RPMI7951 (cell line): ENCODE measurements at places on chromosomes 1 and 21. TPM values are rescaled to one million over a fixed set of nuclear protein-coding genes. Genes with fewer than 3 reads are reported as not detected.

DNA sequence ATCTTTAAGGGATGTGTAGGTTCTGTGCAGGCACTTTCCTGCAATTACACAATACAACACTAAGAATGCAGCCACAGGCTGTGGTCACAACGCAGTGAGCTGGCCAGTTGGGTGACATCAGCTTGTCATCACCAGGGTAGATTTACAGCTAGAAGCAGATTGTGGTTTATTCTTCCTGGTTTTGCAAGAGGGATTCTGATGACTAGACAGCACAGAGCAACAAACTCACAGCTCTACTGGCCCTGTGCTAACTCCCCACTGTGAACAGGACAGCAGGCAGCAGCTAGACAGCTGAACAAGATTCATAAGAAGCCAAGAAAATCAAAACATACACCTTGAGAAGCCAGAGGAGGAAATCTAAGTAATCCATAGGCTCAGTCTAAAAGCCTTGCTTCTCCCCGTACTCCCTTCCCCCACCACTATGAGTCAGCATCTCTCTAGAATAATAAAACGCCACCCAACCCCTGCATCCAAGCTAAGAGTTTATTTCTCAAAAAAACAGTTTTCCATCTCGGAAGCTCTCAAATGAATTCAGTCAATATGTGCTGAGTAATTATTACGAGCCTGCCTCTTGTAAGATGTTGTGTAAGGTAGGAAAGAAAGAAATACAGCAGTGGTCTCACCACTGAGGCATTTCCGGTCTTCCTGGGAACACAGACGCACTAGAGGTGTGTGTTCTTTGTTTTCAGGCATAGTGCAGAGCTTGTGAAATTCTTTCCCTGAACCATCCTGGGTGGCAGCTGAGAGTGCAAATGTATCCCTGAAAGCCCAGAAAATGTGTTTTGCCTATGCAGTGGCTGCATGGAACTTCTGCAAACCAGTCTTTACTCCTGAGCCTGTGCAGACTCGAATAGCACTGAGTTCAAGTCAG lies 162.8 kb downstream of the NTPCR start:
- DNase-seq, result peak; percentile 99

The NOL9 gene
- total RNA-seq, result 14.4 and 14.5 TPM in 2 replicates

The GPR3 gene
- 4.5 and 6.4 TPM in 2 replicates for total RNA-seq

- peak; percentile 61 for DNase-seq
These were observed 375.7 kb upstream of the CAMK1G start for GRCh38 chr1:209207701-209208286.

DNA sequence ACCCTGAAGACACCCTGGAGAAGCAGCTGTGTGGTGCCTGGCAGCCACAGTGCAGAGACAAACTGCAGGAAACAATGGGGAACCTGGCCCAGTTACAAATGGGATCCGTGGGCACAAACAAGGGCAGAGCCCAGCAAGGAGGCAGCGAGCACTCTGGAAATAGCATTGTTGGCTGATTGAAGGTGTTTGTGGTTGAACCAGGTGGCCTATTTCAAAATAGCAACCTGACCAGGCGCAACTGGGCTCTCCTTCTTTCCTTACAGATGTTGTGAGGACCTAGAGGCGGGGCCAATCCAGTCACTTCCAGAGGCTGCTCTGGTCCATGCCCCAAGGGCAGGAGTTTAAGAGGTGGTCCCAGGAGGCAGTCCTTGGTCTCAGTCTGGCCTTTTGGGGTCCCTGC lies 21.7 kb upstream of the ZBTB21 start:
- DNase-seq, result no peak

DNA sequence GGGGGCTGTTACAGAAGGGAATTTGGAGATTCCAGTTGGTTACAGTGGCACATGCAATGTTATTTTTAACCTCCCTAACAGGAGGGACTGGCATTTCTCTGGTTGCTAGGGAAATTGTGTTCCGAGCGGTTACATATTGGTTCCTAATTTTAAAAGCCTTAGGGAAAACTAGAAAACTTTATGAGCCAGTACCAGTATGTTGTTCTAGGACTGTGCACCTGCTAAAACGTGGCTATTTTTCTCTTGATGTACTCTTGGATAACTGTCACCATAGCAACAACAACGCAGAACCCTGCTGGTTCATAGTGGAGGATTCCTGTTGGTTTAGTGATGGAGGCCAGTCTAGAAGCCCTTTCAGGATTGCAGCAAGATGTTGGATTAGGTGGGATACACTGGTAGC lies 68.9 kb upstream of the PGBD5 start:
- DNase-seq, result no peak

GRCh38 chr1:153928791-153929341 lies 6.1 kb upstream of the GATAD2B start:
- peak; percentile 44 for DNase-seq

The DIO1 gene
- total RNA-seq, result 0.39 TPM in 1 of 2 replicates, not detected in the other

DNA sequence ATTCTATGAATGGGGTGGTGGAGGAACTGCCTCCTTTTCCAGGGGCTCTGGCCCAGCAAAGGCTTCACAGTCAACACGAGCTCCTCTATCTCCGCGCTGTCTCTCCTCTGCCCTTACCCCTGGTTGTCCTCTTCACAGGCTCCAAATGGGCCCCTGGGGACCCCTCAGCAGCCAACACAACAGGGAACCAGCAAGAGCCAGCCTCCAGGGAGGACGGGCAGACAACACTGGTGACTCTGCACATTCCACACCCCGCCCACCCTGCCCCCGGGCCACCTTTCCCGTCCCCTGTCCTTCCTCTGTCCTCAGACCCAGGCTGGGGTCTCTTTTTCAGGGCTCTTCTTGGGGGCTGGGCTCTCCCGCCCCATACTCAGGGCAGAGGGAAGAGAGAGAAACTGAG lies 17.5 kb upstream of the ETV3 start:
- DNase-seq, result peak; percentile 25

- DNase-seq, result no peak
These were observed 19.5 kb upstream of the ARHGEF10L start for GRCh38 chr1:17520041-17520440.
